Activated CD4-positive, alpha-beta T cell treated with anti-CD3 and anti-CD28 coated beads, Interleukin-2, amount 50 U/mL, for 16 hours (primary cell): ENCODE measurements at places on chromosomes 3 and 15.
A peak's percentile ranks its signal among the peaks of the same experiment; 100 is the strongest.

DNA sequence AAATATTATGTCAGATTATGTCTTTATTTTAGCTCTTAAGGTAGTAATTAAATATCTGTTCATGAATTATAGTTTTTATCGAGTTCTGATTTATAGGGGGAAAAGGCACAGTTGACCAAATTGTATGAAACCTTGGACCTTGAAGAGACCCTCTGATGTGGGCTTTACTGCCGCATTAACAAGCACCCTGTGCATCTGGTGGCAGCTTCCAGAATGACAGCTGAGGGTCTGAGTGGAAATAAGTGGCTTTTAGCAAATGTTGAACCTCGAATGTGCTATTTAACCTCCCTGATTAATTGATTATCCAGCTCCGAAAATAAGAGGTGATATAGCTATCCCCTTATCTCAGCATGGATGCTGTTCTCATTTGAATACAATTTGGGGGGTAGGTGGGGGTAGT, 87.0 kb downstream of the TMEM108 start:
- DNase-seq: no peak

DNA sequence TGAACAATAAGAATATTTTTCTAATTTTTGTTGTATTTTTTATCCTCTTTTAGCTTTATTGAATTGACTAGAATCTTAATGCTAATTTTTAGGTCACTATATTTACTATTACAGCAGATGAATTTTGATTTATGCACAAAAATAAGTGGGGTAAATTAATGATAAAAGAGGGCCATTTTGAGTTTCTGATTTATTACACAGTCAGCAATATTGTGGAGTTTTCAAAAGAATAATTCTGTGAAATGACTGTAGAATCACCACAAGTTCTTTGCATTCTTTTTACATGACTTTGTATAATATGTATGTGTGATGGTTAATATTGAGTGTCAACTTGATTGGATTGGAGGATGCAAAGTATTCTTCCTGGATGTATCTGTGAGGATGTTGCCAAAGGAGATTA, 812.4 kb upstream of the DPPA4 start:
- no peak for DNase-seq

DNA sequence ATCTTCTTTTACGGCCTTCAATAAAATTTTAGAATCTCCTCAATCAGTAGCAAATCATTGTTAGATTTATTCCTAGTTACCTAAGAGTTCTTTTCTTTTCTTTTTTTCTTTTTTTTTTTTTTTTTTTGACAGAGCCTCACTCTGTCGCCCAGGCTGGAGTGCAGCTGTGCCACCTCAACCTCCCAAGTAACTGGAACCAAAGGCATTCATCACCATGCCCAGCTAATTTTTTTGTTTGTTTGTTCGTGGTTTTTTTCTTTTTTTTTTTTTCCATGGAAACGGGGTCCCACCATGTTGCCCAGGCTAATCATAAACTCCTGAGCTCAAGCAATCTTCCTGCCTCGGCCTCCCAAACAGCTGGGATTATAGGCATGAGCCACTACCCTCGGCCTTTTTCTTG, 30.4 kb upstream of the AEN start:
- DNase-seq: no peak

GRCh38 chr3:157122116-157122515, 37.8 kb downstream of the CCNL1 start:
- DNase-seq: no peak

DNA sequence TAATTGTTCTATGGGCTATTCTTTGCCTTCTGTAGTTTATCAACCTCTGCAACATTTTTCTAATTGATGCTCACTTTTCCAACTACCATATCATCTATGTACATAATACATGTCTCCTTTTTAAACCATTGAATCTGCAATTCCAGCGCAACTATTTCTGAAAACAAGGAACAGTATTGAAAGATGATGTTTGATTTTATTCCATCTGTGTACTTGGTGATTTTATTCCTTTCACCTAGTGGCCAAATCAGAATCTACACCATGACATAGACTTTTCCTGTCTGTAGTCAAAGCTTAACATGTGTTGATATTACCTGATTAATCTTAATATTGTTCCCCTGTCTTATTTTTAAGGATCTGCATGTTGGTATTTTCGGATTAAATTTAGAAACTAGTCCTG, 13.0 kb downstream of the NKTR start:
- DNase-seq: no peak

- no peak for DNase-seq
These were observed 15.2 kb downstream of the CORO2B start for GRCh38 chr15:68593828-68594532.

- no peak for DNase-seq
These were observed 32.9 kb upstream of the MBNL1 start for GRCh38 chr3:152235709-152236298.

GRCh38 chr3:65181391-65181871, 493.6 kb upstream of the ADAMTS9 start:
- DNase-seq: no peak

- DNase-seq: no peak
These were observed 109.0 kb downstream of the FRMD4B start for GRCh38 chr3:69276884-69277283.

DNA sequence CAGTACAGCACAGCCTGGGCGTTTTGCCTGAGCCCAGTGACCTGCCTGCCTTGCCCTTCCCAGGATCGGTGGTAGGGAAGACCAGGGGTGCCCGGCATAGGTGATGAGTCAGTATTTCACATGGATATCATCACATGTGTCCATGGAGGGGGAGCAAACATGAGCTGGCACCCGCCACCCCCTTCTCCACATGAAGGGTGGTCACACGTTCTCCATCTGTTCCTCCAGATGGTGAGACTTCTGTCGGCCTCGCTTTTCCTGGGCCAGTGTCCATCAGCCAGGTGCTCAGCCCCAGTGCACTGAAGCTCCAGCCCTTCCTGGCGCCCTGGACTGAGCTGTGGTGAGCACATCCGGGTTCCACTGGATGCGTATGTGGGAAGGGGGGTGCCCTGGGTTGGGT, 208.4 kb downstream of the UBE3A start:
- DNase-seq: no peak

GRCh38 chr3:194275291-194275690, 75.8 kb downstream of the CPN2 start:
- DNase-seq: no peak

DNA sequence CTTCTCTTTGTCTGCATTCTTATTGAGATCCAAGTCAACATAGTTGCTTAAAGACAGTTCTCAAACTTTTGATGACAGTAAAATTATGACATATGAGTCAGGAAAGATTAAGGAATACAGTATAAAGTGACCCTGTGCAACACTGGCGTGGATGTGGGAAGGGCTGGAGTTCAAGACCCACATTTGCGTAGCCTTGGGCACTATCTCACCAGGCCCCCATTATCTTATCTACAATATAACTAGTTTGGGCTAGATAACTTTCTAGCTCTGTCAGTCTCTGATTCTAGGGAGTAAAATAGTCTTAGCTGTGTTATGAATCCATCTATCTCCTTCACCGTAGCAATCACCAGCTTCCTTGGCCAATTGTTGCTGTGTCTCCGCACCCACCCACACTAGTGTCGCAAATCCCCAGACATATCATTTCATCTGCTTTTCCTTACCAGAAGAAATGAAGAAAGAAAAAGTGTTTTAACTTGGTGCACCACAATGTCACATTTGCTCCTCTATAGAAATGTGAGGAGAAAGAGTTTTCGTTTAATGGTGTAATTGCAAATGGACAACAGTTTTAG, 14.9 kb upstream of the TM4SF4 start:
- DNase-seq: no peak

GRCh38 chr3:60190073-60190472, 1061.2 kb downstream of the FHIT start:
- DNase-seq: peak; percentile 43

- DNase-seq: no peak
These were observed 5.0 kb downstream of the NAA50 start for GRCh38 chr3:113741086-113741485.

DNA sequence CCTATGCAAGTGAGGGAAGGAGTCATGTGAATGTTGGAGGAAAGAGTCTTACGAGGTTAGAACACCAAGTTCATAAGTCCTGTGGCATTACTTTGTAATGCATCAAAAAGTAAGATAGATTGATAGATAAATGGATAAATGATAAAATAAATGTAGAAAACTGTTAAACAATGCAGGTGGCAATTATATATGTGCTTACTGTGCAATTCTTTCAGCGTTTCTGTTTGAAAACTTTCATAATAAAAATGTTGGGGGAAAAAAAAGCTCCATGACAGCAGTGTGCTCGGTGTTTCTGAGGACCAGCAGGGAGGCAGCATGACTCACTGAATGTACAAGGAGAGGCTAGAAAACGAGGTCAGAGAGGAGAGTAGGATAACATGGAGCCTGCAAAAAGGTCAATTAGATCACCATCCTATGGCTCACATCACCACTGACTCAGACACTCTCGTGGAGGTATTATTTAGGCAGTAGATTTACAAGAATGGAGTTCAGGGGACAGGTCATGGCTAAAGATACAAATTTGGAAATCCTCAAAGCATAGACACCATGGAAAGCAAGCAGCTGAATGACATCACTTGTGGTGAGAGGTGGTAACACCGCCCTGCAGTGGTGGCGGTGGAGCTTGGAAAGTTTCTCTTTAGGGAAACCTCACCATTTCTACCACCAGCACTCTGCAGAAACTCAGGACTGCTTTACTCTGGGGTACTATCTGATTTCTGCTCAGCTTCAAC, 219.8 kb downstream of the CTNNB1 start:
- DNase-seq: peak; percentile 39

- DNase-seq: no peak
These were observed 62.4 kb downstream of the RTP4 start for GRCh38 chr3:187430576-187430975.

DNA sequence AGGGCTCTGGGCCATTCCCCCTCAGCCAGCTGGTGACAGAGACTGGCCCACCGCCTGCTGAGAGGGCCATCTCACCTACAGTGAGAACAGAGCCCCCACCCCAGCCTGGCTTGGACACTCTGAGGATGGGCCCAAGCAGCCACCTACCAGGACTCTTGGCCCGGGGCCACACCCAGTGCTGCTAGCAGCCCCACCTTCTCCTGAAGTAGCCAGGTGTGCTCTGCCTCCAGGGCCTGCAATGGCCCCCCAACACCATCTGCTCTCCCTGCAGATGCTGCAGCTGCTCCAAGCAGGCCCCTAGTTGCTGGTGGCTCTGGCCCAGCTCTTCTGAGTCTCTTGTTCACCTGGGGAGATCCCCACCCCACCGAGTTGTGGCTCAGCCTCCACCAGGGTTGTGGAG, 6.8 kb upstream of the CLK3 start:
- no peak for DNase-seq

- DNase-seq: no peak
These were observed 107.0 kb upstream of the RORA start for GRCh38 chr15:61336026-61336638.

DNA sequence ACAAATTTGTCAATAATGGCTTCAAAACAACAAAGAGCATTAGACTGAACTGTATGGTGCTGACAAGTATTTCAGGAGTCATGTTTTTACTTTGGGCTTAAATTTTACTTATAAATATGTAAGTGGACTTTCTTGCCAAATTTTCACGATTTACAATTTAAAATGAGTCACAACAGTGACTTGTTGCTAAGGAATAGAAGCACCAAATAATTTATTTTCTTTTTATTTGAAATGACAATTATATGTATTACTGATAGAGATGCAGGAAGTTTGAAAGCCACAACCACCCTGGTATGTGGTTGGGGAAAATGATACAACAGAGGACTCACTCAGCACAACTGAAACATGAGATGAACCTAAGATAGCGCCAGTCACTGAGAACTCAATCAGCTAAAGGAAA, 90.3 kb downstream of the FMN1 start:
- DNase-seq: peak; percentile 57

GRCh38 chr3:64594134-64594533, 93.7 kb downstream of the ADAMTS9 start:
- no peak for DNase-seq

- no peak for DNase-seq
These were observed 54.0 kb upstream of the CDIN1 start for GRCh38 chr15:36525430-36525829.

DNA sequence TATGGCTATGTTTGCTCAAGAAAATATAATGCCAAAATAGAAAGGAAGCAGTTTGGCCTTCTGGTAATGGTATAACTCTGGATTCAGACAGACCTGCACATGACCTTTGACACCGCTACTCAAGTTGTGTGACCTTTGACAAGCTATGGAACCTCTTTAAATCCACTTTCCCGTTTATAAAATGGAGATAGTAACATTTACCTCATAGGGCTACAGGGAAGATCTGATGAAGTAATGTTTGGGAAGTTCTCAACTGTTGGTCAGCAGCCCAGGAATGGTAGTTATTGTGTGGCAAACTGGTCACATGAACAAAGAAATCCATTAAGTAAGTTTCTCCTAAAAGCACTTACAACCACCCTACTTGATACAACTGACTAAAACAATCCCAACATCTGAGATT, 95.1 kb upstream of the PHLDB2 start:
- DNase-seq: no peak

DNA sequence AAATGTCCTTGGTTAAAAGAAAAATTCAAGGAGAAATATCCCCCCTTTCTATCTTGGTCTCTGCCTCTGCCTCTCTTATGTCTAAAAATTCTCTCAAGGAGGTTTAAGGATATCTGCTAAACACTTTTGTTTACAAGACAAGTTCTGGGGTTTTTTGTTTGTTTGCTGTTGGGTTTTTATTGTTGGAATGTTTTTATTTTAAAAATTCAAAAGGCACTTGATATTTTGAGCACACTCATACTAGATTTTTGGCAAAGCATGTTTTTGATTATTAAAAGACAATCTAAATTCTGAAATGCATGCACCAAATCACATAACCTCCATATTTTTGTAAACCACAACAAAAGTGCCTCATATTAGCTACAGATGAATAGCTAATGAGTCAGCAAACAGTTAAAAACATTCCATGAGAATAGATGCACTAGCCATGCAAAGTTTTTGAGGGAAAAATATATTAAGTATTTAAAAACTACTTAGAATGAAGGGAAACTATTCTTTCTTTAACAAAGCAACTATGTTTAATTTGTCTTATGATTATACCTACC, 84.6 kb downstream of the ZBTB20 start:
- no peak for DNase-seq

GRCh38 chr15:85331655-85332285, 48.6 kb upstream of the AKAP13 start:
- DNase-seq: no peak

GRCh38 chr15:42048080-42048820, 27.4 kb upstream of the PLA2G4E start:
- no peak for DNase-seq

GRCh38 chr3:46702246-46703012, 1.2 kb downstream of the TMIE start:
- no peak for DNase-seq

GRCh38 chr3:177468331-177468730, 271.0 kb upstream of the TBL1XR1 start:
- no peak for DNase-seq

DNA sequence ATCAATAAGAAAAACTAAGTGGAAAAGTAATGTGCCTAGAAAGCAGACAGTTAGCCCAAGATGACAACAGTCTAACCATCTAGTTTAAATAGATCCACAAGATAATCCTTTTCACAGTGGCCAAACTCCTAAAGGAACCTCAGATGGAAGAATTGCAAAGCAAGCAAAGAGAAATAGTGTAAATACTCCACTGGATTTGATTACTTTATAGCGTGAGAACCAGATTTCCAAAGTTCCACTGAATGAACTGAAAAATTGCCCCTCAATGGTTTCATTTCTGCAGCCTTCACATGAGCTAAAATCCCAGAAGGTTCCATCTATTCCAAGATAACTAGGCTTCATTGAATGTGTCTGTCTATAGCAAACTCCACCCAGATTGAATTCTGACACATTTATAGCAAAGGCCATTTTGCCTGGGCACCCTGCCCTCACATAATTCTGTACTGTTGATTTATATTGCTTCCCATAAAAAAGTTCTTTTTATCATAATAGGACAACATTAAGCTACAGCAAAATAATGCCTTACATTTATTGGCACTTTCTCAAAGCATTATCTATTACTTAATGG, 129.7 kb upstream of the THBS1 start:
- DNase-seq: no peak
